ENCODE measurements at places on chromosomes 5 and 9.

GRCh38 chr5:96067894-96068614 lies 106.4 kb upstream of the ELL2 start:
- no peak for DNase-seq

- DNase-seq: peak; percentile 81
Observed at GRCh38 chr9:133120501-133121197, 391 bp downstream of the RALGDS start.

- DNase-seq: no peak
Observed at GRCh38 chr9:37621273-37622121, 29.1 kb upstream of the TOMM5 start.

GRCh38 chr5:67997892-67998457 lies 217.6 kb upstream of the PIK3R1 start:
- DNase-seq: no peak

- DNase-seq: no peak
Observed at GRCh38 chr9:100191264-100191663, 92.2 kb downstream of the INVS start.

DNA sequence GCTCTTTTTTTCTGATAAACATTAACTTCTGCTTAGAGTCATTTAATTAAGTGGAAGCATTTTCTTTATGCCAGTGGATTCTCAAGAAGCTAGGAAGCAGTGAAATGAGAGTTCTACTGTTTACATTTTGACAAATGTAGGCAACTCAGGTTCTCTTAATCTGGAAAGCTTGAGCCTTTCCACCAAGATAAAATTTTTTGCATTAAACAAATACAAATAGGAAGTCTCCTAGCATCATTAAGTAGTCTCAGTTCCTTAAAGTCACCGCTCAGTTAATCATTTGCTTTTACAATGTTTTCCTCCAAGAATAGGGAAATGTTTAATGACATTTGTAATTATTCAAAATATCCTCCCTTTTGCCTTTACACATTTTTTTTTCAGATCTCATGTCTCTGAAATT lies 290.4 kb upstream of the PDE4D start:
- no peak for DNase-seq

- no peak for DNase-seq
Observed at GRCh38 chr5:159010661-159011442, 88.9 kb downstream of the EBF1 start.

GRCh38 chr5:43433382-43433781 lies 21.2 kb upstream of the CCL28 start:
- DNase-seq: no peak

GRCh38 chr9:19133549-19134345 lies 6.5 kb upstream of the PLIN2 start:
- DNase-seq: no peak

DNA sequence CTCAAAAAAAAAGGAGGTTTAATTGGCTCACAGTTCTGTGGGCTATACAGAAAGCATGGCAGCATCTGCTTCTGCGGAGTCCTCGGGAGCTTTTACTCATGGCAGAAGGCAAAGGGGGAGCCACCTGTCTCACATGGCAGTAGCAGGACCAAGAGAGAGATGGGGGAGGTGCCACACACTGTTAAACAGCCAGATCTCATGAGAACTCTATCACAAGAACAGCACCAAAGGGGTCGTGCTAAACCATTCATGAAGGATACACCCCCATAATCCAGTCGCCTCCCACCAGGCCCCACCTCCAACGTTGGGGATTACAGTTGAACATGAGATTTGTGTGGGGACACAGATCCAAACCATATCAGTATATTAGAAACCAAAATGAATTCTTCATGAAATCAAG lies 28.3 kb upstream of the CXXC5 start:
- no peak for DNase-seq

DNA sequence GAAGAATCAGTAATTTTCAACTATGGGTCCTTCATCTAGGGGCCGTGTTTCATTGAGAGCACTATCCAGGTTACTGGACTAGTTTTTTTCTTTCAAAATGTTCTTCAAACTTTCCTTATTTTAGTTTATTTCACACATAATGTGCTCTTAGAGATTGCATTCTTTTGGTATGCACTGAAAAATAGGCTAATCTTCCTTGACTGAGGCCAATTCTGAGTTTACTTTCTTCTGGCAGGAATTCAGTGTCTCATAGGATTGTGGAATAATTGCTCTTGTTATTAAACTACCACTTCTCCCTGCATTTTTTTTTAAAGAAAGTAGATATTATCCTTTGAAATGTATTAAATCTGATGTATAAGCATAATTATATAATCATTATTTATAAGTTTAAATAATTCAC lies 624.5 kb downstream of the RAB3C start:
- DNase-seq: no peak

DNA sequence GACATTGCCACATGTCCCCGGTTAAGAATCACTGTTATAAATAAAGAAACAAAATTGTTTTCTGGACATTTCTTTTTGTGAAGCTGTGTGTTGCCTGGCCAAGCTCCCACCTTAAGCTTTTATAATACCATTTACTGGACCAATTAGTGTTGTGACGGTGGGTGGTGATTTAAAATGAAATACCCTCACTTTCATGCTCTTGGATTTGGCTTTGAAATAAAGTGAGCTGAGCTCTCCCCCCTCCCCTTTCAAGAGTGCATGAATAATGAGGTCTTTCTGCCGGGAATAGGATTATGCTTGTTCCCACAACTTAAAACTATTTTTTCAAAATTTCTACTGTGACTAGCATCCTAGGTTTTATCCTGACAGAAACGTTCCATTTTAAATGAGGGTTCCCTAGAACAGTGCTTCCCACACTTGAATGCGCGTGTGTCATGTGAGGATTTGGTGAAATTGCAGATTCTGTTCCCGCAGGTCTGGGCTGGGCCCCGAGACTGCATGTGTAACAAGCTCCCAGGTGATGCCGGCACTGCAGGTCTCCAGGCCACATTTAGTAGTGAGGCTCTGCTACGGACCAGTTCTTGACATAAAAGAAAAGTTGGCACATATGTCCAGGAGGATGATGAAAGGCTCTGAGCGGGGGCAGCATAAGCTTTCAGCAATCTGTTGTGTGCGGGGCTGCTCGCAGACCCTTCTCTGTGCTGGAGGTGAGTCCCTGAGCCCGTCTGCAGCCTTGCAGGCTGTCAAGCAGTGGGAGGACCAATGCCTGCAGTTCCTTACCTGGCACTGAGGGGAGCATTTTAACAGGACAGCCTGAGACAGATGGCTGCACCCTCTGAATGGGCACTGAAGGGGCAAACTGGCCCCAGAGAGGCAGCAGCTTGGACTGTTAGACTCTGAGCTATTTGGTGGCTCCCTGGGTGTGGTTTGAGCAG lies 24.4 kb downstream of the IQGAP2 start:
- peak; percentile 4 for DNase-seq

DNA sequence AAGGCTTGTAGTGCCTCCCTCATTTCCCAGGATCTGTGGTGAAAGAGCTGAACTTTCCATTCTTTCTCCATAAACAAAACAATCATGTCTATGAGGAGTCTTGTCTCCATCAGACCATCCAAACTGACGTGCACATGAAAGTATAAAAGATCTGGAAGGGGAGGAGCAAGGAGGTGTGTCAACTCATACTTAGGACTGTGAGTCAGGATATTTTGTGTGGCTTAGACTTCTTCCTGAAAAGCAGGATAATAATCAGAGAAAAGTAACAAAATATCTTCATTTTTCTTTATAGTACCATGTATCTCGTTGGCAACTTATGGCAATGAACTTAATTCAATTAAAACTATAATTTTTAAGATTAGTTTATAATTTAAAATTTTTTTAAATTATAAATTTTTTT lies 96.0 kb upstream of the PRRC1 start:
- no peak for DNase-seq

DNA sequence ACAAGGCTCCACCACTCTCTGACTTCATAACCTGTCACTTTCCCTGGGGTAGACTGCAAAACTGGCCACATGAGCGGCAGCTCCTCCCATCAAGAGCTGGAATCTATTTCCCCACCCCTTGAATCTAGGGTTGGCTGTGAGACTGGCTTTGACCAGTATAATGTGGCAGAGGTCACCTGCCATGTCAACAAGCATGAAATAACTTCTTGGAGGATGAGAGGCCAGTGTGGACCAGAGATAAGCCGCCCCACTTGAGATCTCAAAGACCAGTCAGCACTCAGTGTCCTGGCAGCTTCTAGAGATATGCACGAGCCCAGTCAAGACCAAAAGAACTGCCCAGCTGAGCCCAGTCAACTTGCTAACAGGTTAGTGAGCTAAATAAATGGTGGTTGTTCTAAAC lies 59.0 kb downstream of the MARCHF11 start:
- no peak for DNase-seq

DNA sequence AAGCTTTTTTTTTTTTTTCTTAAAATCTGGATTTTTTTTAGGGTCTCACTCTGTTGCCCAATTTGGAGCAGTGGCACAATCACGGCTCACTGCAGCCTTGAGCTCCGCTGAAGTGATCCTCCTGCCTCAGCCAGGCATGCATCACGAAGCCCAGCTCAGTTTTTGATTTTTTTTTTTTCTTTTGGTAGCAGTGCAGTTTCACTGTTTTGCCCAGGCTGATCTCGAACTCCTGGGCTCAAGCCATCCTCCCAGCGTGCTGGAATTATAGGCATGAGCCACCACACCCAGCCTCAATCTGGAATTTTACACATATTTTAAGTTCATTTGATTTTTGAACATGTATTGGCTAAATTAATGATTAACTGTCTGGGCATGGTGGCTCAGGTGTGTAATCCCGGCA lies 36.3 kb downstream of the TRIO start:
- no peak for DNase-seq

DNA sequence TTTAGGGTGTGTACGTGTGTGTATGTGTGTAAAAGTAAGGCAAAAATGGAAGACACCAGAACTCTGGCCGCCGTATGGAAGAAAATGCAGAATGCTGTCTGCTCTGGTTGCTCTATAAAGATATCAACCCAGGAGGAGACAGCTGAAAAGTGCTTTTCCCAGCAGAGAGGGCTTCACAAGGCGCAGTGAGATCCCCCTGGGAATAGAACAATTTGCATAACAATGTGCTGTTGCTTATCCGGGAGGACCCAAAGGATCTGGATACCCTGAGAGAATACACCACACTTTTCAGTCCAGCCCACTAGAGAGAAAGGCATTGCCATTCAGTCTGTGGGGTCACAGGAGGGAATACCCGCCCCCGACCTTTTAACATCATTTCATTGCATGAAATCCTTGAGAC lies 230.6 kb downstream of the EBF1 start:
- DNase-seq: no peak

- DNase-seq: no peak
Observed at GRCh38 chr5:33931136-33931535, 5.0 kb upstream of the RXFP3 start.

GRCh38 chr9:126453156-126453963 lies 126.7 kb downstream of the MVB12B start:
- DNase-seq: no peak

- no peak for DNase-seq
Observed at GRCh38 chr5:135124128-135124527, 90.1 kb upstream of the PITX1 start.

- no peak for DNase-seq
Observed at GRCh38 chr9:20512106-20512505, 110.2 kb downstream of the MLLT3 start.

- no peak for DNase-seq
Observed at GRCh38 chr9:94981723-94982090, 255.2 kb downstream of the AOPEP start.

GRCh38 chr5:56833325-56833724 lies 18.0 kb downstream of the MAP3K1 start:
- no peak for DNase-seq

GRCh38 chr5:160432787-160433186 lies 11.1 kb downstream of the PTTG1 start:
- DNase-seq: no peak

GRCh38 chr9:77770340-77770739 lies 122.2 kb upstream of the GNA14 start:
- DNase-seq: peak; percentile 47

DNA sequence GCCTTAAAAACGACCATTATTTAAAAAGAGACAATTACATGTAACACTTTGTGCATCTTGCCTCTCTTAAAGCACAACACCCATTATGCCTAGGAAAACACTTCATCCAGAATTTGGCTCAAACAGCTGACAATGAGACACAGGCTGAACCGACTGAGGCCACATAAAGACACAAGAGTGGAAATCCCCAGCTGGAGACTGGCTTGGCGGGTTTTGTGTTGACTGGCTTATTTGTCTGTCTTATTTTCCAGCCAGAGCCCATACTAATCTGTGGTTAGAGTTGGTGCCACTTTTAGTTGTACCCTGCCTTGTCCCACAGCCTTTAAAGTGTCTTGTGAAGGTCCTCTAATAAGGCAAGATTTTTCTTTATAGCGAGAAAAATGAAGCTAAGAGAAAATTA lies 21.2 kb downstream of the TRIM14 start:
- DNase-seq: no peak

DNA sequence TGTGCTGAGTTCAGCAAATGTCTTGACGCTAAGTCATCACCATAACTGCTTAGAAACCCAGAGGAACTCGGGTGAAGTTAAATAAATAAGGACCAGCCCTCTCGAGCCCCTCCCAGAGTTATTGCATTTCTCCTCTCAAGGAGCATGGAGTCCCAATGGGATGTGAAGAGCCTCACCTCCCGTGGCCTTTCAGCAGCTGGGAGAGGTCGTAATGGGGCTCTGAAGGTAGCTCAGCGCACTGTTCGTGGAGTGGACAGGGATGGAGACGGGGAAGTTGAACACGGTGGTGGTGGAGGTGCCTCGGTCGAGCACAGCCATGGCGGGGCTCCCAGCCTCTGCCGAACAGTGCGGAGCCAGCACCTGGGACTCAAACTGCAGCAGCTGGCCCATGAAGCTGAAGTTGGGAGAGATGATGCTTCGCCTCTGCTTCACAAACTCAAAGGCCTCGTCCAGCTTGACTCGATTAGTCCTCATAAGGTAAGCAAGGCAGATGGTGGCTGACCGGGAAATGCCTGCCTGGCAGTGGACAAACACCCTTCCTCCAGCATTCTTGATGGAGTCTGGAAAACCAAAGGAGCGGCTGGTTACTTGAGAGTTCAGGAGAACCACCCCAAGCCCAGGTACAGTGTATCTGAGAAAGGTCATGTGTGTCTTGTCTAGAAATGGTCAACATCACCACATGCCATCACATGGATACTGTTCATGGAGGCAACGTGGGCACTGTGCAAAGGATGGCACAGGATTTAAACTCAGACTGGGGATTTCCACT lies 2.2 kb downstream of the DUSP1 start:
- DNase-seq: no peak

GRCh38 chr9:9091387-9091786 lies 1291.8 kb upstream of the DMAC1 start:
- no peak for DNase-seq

GRCh38 chr5:98454904-98455303 lies 318.6 kb upstream of the RGMB start:
- no peak for DNase-seq

GRCh38 chr5:132209131-132209530 lies 18.5 kb downstream of the P4HA2 start:
- DNase-seq: no peak

- DNase-seq: no peak
Observed at GRCh38 chr9:14173713-14174112, 140.2 kb downstream of the NFIB start.

- DNase-seq: no peak
Observed at GRCh38 chr5:163633926-163634460, 128.6 kb downstream of the MAT2B start.

All from caudate nucleus (tissue), 63 donors.